HCEC 1CT (cell line): ENCODE measurements at places on chromosomes 4 and X.
A peak's percentile ranks its signal among the peaks of the same experiment; 100 is the strongest.

DNA sequence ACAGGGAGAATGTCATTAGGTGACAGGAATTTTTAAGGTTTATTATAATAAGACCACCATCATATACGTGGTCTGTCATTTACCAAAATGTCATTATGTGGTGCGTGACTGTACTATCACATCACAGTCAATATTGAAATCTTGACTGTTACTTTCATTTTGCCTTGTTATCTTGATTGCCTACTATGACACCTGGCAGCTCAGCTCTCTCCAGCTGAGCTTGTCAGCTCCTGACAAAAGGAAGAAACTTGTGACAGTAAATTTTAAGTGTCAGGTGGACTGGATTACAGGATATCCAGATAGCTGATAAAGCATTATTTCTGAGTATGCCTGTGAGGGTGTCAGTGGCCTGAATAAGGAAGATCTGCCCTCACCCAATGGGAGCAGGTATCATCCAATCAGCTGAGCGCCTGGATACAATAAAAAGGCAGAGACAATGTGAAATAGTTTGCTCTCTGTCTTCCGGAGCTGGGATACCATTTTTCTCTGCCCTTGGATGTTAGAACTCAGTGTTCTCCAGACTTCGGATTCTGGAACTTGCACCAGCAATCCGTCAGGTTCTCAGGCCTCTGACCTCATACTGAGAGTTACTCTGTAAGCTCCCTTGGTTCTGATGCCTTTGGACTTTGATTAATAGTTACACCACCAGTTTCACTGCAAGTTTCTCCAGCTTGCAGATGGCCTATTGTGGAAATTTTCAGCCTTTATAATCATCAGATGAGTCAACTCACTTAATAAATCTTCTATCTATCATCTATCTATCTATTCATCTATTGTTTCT lies 1454.7 kb upstream of the IGFBP7 start:
- DNase-seq = no peak

- no peak for DNase-seq
Measured at GRCh38 chr4:114890773-114891172, 222.6 kb downstream of the NDST4 start.

- peak; percentile 62 for DNase-seq
Measured at GRCh38 chr4:89640620-89641366, 196.2 kb downstream of the SNCA start.

DNA sequence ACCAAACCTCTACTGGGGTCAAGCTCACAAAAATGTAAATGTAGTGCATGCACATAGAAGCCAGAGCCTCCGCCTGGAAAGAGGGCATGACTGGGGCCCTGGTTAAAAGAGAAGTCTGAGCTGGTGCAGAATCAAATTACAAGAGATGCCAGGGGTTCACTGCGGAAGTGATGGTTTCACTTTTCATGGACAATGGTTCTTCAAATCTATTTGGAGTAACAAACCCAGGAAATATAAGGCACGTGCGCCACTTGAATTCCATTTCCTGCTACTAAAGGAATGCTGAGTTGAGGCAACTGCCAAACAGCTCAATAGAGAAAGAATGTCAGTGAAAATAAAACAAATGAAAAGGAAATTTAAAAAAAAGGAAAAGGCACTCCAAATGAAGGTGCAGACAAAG lies 79.8 kb downstream of the FUNDC1 start:
- DNase-seq = no peak

DNA sequence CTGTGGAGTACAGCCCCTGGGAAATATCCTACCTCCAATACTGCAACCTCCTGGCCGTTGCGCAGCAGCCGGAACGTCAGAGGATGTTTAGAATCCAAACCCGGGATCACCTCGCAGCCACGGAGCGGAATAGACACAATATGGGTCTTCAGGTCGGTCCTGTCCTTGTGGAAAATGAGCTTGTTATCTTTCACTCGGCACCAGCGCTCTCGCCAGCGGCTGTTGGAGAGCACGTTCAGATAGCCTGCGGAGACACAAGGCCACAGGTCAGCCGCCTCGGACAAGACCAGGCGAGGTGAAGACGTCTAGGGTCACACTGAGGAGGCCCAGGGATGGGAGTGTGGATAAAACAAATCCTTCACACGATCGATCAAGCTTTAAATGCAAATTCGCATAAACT lies 139.3 kb downstream of the AFAP1 start:
- DNase-seq = no peak

- DNase-seq = peak; percentile 13
Measured at GRCh38 chr4:113708250-113708649, 53.3 kb downstream of the CAMK2D start.
